SJSA1 (cell line): ENCODE measurements at places on chromosomes 2 and 18. TPM values are rescaled to one million over a fixed set of nuclear protein-coding genes. Genes with fewer than 3 reads are reported as not detected.
A peak's percentile ranks its signal among the peaks of the same experiment; 100 is the strongest.

- no peak for DNase-seq
These were observed 146.1 kb upstream of the PID1 start for GRCh38 chr2:229417176-229417575.

- DNase-seq = no peak
These were observed 69.7 kb upstream of the KCNE4 start for GRCh38 chr2:222982010-222982908.

- no peak for DNase-seq
These were observed 2.3 kb upstream of the CHN1 start for GRCh38 chr2:175007510-175007909.

Gene EFR3B
- 0.39 and 0.63 TPM in 2 replicates for total RNA-seq

DNA sequence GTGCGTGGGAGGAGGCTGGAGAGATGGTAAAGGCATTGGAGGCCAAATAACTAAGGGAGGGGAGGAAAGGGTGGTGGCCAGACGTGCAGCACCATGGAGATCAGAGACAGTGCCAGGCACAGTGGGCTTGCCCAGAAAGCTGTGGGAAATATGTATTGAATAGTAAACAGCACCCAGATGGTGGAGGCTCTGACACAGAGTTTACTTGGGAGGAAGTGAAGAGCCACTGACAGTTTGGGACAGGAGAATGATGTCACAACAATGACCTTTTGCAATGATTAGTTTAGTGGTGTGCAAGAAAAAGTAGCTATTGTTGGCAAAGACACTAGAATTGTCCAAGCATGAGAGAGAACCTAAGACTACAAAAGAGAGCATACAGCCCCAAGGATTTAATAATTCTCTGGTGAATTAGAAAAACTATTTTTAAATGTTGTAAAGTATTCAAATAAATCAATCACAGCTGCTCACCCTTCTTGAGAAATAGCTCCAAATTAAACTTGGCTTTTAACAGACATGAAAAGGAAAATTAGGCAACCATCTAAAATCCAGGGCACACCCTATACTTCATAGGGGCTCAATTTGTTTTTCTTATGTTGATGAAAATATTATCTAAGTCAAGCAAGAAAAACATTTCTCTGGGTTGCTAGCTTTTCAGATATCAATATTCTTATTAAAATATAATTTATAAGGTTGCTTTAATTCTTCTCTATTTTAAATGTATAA, 458.7 kb upstream of the HNRNPA3 start:
- no peak for DNase-seq

Gene MAP3K19
- 0.08 TPM in 1 of 2 replicates, not detected in the other for total RNA-seq

Gene MC4R
- not detected in 2 replicates for total RNA-seq

Gene SLC9A4
- not detected in 2 replicates for total RNA-seq

- no peak for DNase-seq
These were observed 1.7 kb upstream of the PPP4R1 start for GRCh38 chr18:9616049-9616448.

GRCh38 chr2:126495189-126495588, 160.8 kb upstream of the GYPC start:
- no peak for DNase-seq

Gene TMEM17
- 3.9 and 4.7 TPM in 2 replicates for total RNA-seq

DNA sequence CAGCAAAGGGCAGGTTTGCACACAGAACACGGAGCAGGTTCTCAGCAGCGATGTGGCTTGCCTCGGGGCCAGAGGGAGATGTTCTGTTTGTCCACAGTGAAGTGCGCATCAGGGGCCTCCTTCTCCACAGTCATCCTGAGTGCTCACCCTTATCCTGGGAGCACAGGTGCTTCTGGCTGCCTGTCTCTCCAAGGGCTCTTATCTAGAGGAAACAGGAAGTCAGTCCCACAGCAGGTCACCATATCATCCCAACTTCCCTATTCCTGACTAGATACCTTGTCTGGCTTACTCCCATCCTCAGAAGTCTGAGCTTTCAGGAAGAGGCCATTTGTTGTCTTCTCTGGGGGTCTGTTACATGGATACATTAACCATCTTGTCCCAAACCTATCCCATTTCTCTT, at the start of gene CD207:
CD207 (minus strand) TSS at position 174 of the 400 bp plus-strand sequence; CDS start at position 134, 40 bp downstream.
- peak; percentile 24 for DNase-seq

GRCh38 chr2:46337208-46337994, 40.2 kb downstream of the EPAS1 start:
- DNase-seq = no peak

Gene POTEJ
- not detected in 2 replicates for total RNA-seq

DNA sequence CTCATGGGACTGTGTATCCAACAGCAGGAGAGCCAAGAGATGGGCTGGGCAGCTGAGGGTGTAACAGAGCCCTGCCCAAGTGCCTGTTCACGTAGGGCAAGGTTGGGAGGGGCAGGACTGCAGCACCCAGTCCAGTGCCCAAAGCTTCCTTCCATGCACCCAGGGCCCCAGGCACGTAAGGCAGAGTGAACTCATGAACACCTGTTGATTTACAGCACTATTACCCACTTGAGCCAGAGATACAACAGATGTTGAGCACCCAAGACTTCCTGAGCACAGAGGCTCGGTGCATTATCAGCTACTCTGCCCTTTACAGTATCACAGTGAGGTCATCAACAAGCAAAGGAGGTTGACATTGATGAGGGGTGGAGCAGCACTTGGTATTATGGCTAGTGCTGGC, 50.2 kb upstream of the FHL2 start:
- DNase-seq = no peak
